ENCODE measurements at places on chromosomes 5 and 9.

- DNase-seq, result no peak
Measured at GRCh38 chr5:10734037-10734709, 26.9 kb downstream of the DAP start.

DNA sequence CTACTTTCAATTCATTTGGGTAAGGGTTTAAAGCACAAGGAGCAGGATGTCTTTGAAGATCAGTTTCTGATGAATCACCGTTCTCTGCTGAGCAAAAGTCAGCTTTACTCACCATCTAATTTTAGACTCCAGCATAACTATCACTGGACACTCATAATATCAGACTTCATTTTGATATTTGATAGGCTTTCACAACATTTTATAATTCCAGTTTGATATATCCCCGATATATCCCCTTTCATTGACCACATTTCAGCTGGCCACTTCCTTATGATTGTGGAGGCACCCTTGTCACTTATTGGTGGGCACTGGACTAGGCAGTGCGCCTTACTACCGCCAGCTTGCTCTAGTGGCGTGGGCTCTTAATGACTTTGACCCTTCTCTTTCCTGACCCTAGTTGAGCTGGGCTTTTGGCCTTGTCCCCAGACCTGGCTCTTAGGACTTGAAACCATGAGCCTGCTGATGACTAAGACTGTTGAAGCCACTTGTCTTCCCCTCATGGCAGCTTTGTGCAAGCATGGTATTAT lies 46.8 kb downstream of the CYSTM1 start:
- no peak for DNase-seq

DNA sequence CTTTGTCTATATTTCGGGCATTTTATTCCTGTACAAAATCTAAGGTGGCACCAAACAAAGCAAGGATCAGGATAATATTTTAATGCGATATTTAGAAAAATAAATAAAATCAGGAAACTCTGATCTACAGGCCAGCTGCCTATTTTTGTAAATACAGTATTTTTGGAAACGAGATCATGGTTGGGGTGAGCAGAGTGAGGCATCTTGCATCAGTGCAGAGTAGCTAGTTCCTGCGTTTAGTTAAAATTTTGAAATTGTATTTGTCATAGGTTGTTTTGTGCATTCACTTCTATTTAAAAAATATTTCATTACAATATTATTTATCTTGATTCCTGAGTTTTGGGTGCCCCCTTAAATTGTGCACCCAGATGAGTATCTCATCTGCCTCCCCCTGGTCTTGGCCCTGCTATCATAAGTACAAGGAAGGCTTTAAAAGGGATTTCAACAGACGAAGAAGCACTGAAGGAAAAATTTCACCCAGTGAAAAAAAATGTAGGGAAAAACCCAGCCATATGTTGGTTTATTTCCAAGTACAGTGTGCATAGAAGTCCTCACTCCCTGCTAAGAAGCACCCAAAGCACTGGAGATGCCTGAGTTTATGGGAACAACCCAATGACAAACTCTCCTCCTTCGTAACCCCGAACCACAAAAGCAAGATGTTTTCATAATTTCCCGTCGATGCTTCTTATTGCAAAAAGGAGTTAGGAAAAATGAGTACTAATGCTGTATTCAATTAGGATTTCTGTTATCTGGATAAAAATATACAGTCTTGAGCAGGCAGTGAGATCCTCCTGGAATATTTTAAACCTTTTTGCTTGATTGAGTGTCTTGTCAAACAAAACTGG lies 304.7 kb upstream of the CLINT1 start:
- DNase-seq, result no peak

GRCh38 chr9:5760338-5760737 lies 72.6 kb downstream of the ERMP1 start:
- DNase-seq, result no peak

DNA sequence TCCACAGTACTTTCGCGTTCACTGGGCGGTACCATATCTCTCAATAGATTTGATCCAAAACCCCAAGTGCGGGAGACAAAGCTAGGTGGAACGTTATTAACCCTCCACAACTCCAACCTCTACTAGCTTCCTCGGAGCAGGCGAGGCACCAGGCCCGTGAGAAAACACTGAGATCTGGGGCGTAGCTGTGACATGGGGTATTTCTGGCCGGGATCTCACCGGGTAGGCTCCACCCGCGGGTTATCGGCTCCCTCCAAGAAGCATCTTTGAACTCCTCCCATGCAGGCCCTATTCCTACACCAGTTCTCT lies 350 bp upstream of the SLC25A46 start:
- no peak for DNase-seq

- no peak for DNase-seq
Measured at GRCh38 chr5:164202338-164202737, 696.9 kb downstream of the MAT2B start.

- DNase-seq, result peak; percentile 89
Measured at GRCh38 chr5:96661855-96662724, at the start of gene CAST. CAST (plus strand) TSS chr5:96662376; CDS start chr5:96662423, 47 bp downstream.

- DNase-seq, result no peak
Measured at GRCh38 chr9:95505717-95506427, 10.9 kb downstream of the PTCH1 start.

GRCh38 chr5:31427724-31428309 lies 104.1 kb downstream of the DROSHA start:
- no peak for DNase-seq

- no peak for DNase-seq
Measured at GRCh38 chr5:172603251-172603806, 37.7 kb upstream of the NEURL1B start.

- no peak for DNase-seq
Measured at GRCh38 chr5:149414405-149415065, 35.4 kb upstream of the IL17B start.

GRCh38 chr5:6819521-6819920 lies 106.3 kb downstream of the TENT4A start:
- DNase-seq, result no peak

GRCh38 chr9:4997196-4997595 lies 12.1 kb downstream of the JAK2 start:
- no peak for DNase-seq

DNA sequence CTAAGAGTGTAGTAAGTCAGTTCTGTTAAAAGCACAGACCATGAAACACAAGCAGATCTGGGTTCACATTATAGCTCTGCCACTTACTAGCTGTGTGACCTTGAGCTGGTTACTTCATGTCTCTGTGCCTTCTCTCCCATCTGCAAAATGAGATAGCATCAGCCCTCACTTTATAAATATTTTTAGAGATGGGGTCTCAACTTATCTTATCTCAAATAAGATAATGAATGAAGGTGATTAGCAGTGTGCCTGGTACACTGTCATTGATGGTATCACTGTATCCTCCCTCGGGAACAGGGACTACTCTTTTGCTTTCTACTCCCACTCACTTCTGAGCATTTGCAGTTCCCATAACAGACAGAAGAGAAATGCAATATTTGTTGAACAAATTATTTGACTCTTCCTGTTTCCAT lies 52.4 kb downstream of the GALNT10 start:
- no peak for DNase-seq

- no peak for DNase-seq
Measured at GRCh38 chr9:107390279-107390678, 99.3 kb downstream of the KLF4 start.

GRCh38 chr9:111983484-111983908 lies 86.9 kb downstream of the UGCG start:
- no peak for DNase-seq

GRCh38 chr9:112194969-112195431 lies 19.9 kb upstream of the SUSD1 start:
- peak; percentile 38 for DNase-seq

- DNase-seq, result no peak
Measured at GRCh38 chr9:98193336-98193944, 1.0 kb upstream of the CORO2A start.

GRCh38 chr5:135503871-135504270 lies 31.9 kb downstream of the NEUROG1 start:
- no peak for DNase-seq

DNA sequence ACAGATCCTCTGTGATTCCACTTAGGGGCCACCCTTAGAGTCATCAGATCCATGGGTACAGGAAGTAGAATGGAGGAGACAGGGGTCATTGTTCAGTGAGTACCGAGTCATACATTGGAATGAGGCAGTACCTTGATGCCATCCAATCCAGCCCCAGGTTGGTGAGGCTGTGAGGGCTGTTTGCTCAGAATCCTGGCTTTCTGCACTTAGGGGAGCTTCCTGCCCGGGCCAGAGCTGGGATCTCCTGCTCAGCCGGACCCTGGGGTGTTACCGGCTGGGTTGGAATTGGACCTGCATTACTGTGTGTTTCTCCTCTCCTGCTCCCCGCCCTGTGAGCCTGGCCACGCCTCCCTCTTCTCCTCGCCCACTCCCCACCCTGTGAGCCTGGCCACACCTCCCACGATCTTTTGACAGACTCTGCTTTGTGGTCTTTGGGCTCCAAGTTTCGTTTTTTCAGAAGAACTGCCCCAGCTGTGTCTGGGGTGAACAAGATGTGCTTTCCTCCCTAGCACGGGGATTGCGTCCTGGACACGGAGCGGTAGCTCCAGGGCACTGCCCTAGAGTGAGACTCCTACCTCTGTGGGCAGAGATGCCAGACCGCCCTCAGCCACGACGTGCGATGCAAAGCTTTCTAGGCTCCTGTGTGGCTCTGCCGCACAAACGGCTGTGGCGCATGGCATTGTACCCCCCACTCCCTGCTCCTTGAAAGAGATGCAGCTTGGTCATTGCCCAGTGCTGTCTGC lies 15.4 kb downstream of the TRAF2 start:
- DNase-seq, result no peak

- DNase-seq, result no peak
Measured at GRCh38 chr9:94210616-94211603, 48.2 kb upstream of the ZNF169 start.

GRCh38 chr9:133251773-133252172 lies 23.2 kb downstream of the ABO start:
- DNase-seq, result no peak

DNA sequence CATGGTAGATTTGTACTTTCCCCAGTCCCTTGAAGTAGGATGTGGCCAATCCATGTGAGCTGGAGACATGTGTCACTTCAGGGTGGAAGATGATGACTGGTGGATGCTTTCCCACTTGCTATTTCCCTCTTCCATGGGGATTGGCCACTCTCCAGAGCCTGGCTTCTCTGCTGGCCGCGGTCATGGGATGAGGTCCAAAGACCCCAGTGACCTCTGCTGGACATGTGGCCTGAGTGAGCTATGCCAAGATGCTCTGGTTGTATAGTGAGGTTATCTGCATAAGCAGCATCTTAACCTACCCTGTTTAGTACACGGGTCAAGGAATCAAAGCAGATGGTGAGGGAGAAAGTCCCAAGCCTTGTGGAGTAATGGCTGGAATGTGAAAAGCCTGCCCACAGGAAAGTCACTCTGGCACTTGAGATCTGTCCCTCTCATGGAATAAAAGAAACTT lies 47.1 kb downstream of the SH3PXD2B start:
- DNase-seq, result no peak

GRCh38 chr5:148091991-148092964 lies 28.5 kb downstream of the SPINK5 start:
- DNase-seq, result no peak

GRCh38 chr5:81418606-81419005 lies 24.7 kb upstream of the ACOT12 start:
- DNase-seq, result no peak

DNA sequence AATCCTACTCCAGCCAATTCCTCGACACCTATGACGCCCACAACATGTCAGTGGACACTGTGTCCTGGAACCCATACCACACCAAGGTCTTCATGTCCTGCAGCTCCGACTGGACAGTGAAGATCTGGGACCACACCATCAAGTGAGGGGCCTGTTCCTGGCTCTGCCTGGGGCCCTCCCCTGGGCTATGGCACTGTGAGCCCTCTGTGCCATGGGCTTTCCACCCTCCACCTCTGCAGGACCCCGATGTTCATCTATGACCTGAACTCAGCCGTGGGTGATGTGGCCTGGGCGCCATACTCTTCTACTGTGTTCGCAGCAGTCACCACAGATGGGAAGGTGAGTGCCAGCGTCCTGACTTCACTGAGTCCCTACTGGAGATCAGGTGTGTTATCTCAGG lies 8.4 kb downstream of the ENHO start:
- DNase-seq, result no peak

DNA sequence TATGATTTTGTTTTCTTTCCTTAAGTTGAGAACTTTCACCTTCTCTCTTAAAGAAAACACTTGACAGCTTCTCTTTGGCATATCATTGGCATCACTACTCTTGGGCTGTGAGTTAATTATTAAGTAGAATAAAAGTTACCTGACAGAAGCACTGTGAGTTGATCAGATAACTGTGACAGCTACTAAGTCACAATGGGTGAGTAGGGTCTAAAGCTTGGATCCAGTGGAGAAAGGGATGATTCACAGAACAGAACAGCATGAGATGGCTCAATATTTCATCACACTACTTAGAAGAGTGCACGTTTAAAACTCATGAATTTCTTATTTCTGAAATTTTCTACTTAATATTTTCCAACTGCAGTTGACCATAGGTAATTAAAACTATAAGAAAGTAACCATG lies 268.5 kb upstream of the NMUR2 start:
- DNase-seq, result no peak

DNA sequence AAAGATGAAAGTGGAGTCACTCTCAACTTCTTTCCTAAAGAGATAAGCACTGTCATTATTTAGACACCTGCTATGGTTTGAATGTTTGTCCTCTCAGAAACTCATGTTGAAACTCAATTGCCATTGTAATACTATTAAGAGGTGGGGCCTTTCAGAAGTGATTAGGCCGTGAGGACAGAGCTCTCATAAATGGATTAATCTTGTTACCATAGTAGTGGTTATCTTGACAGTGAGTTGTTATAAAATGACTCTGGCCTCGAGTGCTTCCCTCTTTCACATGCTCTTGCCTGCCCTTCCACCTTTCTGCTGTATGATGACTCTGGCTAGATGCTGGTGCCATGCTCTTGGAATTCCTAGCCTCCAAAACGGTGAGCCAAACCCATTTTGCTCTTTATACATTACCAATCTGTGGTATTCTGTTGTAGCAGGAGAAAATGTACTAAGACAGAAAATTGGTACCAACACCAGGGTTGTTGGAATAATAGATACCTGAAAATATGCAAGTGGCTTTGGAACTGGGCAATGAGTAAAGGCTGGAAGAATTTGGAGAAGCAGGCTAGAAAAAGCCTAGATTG lies 38.0 kb downstream of the GDA start:
- no peak for DNase-seq

DNA sequence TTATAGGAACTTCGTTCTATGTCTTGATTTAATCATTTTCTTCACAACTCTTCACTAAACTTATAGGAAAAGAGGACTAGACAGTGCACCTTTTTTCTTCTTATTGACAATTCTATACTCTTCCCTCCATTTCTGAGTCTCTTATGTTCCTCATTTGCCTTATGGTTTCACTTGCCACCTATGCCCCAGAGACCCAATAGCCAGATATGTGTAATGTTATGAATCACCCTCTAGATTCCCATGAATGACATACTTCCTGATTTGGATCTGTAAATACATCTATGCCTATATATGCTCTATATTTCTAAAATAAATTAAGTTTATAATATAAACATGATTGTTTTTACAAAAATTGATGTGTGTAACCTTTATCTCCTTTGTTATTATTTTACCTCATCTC lies 514.1 kb upstream of the MEF2C start:
- DNase-seq, result peak; percentile 71
